ENCODE measurements at places on chromosomes 7 and 10.

DNA sequence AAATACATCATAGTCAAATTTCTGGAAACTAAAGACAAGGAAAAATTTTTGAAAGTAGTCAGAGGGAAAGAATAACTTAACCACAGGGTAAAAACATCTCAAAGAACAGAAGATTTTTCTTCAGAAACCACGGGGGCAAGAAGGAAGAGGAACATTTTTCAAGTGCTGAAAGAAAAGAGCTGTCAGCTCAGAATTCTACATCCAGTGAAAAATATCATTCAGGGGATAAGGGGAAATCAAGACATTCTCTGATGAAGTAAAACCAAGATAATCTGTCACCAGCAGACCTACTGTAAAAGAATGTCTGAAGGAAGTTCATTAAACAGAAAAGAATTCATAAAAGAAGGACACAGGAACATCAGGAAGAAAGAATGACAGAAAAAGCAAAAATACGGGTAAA lies 111.2 kb upstream of the TMEM72 start:
- no peak for DNase-seq

DNA sequence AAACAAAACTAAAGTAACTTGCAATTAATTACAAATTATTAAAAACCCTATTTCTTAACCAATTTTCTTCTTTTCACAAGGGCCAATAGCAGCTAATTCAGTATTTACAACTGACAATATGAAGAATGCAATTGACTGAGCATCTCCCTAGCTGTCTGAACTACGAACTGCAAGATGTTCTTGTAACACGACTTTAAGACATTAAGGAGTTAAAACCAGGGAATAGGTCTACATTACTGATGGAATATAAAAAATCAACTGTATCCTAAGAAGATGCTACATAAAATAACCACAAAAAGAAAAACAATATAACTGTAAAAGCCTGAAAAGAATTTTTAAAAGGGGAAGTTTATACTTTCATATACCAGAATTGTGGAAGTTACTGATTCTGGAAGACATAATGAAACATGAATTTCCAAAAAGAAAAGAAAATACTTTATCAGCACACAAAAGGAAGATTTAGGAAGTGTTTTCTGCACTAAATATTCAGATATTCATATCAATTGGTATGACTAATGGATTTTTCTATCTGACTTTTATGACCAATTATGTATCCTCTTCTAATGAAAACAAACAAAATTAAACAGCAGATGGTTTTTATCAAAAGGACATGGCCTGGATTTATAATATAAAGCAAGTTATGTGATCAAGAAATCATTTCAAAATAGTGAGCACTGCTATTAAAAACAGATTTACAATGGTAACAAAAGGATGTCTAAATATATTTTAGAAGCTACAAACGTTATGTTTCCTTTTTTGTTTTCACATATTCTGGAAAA lies 1.6 kb downstream of the GPR22 start:
- DNase-seq = no peak

- DNase-seq = no peak
These were observed 28.6 kb upstream of the SLC16A12 start for GRCh38 chr10:89563861-89564478.

- DNase-seq = no peak
These were observed 35.2 kb downstream of the KCNMA1 start for GRCh38 chr10:77602231-77602912.

DNA sequence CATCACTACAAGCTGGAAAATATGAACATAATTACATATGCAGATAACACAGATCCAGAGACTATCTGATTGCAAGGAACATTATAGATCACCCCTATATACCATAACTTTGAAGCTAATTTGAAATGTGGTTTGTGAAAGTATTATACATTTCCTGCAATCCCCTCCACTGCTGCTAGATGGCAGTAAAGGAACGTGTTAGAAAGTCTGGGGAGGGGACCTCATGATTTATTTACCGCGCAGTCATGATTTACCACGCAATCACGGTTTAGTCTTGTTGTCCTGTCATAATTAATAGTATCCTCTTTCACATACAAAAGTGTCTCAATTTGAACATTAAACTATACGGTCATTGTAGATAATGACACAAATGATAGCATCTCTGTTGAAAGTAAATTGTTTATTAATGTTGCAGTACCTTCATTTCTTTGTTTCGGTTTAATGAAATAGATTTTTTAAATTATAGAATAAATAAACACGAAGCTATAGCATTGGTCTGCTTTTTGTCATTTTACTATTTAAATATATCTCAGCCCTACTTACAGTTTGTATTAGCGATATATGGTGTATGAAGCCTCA lies 145.3 kb upstream of the PRSS1 start:
- peak; percentile 3 for DNase-seq

GRCh38 chr7:112453505-112454171 lies 3.4 kb downstream of the IFRD1 start:
- no peak for DNase-seq

DNA sequence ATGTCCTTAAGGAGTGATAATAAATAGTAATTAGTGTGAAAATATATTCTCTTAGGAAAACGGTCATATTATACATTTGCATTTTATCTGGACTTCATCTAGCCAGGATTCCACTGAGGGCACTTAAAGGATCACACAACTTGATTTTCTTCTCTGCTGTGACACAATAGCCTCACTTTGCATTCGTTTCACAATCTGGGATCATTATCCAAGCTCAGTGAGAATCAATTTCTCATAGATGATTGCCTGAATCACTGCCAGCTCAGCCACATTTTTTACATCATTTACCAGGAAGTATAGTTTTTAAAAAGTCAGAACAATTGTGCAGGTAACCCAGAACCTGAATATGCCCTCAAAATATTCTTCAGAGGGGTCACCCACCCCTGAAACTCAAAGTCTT lies 68.9 kb downstream of the PTPRZ1 start:
- no peak for DNase-seq

GRCh38 chr7:93622036-93623033 lies 47.8 kb upstream of the CALCR start:
- DNase-seq = no peak

- no peak for DNase-seq
These were observed 516.7 kb upstream of the MGMT start for GRCh38 chr10:128950159-128950915.

DNA sequence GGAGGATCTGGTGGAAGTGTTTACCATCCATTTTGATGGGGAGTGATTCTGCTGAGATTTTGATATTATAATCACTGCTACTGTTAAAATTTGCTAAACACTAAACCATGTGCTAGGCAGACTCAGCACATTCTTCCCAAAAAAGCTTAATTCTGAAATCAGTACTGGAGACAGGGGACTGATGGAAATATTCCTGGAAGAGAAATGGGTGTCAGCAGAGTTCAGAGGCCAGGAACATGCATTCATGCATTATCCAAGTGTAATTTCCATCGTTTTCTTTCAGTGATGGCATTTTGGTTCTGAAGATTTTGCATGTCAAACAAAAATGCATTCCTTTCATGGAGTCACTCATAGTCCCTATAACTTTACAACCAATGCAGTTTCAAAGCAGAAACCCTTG lies 79.0 kb downstream of the CDCA7L start:
- DNase-seq = no peak

DNA sequence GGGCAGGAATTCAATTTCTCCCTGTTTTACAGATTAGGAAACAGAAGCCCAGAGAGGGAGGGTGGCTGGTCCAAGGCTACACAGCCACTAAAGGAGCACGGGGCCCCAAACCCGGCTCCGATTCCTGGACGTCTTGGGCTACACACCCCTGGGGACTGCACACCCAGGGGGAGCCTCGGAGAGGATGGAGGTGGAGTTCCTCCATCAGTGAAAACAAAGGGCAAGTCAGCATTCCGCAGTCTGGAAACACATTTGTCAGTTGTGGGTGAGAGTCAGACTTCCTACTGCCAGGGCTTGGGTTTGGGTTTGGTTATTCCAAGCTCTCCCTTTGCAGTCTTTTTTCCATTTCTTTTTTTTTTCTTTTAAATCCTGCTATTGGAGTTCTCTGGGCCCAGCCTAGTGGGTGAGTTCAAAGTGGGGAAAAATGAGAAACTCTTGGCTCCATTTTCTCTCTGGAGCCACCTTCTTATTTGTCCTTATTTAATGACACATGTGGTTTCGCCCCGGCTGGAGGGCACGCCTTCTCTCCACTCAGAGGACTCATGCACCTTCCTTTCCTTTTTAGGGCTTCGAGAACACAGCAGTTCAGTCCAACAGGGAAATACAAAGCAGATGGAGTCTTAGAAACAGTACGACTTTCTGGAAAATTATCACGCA lies 59.9 kb upstream of the AQP1 start:
- DNase-seq = no peak

GRCh38 chr10:101693651-101693977 lies 1.4 kb downstream of the FBXW4 start:
- DNase-seq = no peak

GRCh38 chr7:156176039-156176438 lies 363.8 kb upstream of the SHH start:
- DNase-seq = no peak

DNA sequence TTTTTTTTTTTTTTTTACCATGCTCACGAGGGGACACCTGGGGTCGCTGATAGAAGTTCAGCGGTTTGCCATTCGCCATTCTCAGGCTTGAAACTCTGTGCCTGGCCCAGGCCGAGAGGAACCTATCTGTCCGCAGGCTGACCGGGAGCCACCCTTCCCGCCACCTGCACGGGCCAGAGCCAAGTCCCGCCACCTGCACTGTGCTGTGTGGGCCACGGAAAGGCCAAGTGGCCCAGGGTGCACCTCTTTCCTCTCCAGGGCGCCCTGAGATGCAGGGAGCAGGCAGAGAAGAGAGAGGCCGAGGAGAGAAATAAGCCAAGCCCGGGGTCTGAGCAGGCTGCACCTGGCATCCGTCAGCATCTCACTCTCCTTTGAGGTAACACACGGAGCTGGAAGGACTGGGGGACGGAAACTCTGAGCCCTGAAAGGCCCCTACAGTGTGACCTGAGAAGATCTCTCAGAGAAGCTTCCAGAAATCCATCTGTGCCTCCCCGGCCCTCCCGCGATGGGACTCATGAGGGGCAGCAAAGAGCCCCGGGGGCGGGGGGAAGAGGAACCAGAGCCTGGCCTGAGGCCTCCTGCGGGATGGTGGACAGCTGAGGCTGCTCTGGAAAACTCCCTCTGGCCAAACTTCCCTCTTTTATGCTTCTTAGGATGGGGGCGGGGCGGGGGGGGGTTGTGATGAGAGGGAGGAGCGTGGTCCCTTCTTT lies 46.6 kb downstream of the PRKAG2 start:
- DNase-seq = no peak

- no peak for DNase-seq
These were observed 6.4 kb downstream of the NEBL start for GRCh38 chr10:20890491-20891337.

DNA sequence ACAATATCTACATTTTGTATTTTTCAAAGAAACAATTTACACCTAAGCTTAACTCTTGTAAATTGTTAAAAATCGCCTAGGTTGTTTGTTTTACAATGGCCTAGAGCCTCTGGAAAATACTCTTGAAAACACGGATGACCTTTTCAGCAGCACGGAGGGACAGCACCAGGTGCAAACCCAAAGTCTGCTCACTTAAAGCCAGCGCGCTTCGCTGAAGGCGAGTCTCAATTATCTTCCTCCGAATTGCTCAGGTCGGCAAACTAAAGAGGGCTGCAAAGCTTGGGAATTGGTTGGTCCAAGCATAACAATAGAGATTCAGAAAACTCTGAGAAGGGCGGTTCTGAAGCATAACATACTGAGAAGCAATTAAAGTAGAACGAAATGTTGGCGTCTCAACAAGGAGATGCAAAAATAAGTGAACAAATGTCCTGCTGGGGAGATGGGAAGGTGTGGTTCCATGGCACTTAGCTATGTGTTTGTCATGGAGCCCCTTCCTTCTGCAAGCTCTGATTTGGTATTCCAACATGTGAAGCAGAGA lies 139.9 kb upstream of the PITRM1 start:
- no peak for DNase-seq

DNA sequence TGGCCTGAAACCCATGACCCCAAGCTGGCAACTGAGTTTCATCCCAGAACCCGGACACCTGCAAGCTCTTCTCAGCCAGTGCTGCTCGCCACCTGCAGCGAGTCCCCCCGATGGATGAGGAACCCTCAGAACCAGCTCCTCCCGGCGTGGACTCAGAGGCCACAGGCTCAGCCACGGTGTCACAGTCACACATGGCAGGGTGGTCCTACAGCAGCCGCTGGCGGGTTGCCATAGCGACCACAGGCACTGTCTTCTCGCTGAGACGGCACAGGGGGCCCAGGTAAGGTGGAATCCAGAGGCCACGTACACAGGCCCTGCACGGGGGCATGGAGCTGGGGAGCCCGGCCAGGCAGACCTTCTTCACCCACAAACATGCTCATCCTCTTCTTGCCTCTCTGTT lies 53.4 kb downstream of the DPYSL4 start:
- DNase-seq = no peak

- no peak for DNase-seq
These were observed 56.6 kb downstream of the CHRM2 start for GRCh38 chr7:136925044-136925443.

GRCh38 chr7:39027491-39027890 lies 49.8 kb downstream of the POU6F2 start:
- no peak for DNase-seq

DNA sequence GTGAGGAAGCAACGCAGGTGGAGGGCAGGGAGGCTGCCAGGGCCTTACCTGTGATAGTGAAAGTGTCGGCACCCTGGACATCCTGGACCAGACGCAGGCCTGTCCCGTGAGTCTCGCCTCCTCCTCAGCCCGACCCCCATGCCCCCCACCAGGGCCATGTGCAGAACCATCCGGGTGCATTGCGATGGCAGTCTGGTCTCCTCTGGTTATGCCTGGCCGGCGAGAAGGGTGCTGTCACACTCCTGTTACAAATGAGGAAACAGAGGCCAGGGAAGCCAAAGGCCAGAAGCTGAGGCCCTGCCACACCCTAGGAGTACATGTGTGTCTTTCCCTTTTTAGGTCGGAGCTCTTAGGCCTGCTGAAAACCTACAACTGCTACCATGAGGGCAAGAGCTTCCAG lies 7.2 kb downstream of the DEPP1 start:
- DNase-seq = no peak

- DNase-seq = no peak
These were observed 16.4 kb upstream of the C10orf105 start for GRCh38 chr10:71735709-71736569.

- DNase-seq = no peak
These were observed 91.6 kb downstream of the CXCL12 start for GRCh38 chr10:44293306-44293778.
